ENCODE measurements at places on chromosomes 1 and 21.
A peak's percentile ranks its signal among the peaks of the same experiment; 100 is the strongest.

DNA sequence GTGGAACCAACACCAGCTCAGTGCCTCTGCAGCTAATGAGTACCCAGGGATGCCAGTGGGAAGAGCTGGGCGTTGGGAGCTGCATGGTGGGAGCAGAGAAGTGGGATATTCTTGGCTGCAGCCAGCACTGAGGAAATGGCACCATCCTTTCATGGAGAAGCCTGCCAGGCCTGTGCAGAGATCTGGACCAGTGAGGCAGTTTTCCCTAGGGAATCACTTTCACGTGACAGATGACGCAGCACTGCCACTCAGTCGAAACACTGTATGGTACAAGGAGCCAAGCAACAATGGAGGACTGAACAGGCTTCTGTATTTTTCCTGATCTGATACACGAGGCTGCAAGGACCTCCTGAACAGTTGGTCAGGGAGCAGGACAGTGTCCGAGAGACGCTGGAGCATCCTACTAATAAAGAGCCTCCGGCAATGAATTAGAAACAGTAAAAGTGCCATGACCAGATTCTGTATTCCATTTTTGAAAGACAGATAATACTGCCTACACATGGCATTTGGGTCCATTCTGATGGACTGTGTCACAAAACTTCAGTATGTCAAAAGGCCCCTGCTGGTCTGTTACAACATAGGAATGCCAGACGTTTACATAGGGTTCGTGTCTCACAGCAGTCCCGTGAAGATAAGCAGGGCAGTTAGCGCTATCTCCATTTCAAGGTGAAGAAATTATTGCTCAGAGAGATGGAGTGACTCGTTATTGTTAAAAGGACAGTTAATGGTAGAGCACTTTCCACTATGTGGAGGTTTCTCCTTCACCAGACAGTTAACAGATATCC is 44.0 kb upstream of the LMO4 start:
- no peak for DNase-seq

DNA sequence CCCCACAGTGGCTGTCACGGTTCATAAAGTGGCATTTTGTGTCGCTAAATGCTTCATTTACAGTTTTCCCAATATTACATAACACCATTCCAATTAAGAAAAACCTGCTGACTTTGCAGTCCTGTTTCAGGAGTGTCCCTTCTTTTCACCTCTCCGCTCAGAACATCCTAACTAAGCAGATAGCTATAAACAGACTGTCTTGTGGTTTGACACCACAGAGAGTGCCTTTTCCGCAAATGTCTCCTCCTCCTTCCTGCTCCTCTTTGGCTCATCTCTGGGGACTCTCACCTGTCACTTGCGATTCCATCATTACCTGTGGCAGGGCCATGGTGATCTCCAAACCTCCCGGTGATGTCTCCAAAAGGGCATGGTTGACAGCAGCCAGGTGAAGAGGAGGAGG is 119.0 kb downstream of the CNIH3 start:
- no peak for DNase-seq

GRCh38 chr1:9441451-9442133 is 97.7 kb upstream of the SLC25A33 start:
- DNase-seq = no peak

GRCh38 chr1:156118177-156118868 is 3.8 kb downstream of the LMNA start:
- no peak for DNase-seq

DNA sequence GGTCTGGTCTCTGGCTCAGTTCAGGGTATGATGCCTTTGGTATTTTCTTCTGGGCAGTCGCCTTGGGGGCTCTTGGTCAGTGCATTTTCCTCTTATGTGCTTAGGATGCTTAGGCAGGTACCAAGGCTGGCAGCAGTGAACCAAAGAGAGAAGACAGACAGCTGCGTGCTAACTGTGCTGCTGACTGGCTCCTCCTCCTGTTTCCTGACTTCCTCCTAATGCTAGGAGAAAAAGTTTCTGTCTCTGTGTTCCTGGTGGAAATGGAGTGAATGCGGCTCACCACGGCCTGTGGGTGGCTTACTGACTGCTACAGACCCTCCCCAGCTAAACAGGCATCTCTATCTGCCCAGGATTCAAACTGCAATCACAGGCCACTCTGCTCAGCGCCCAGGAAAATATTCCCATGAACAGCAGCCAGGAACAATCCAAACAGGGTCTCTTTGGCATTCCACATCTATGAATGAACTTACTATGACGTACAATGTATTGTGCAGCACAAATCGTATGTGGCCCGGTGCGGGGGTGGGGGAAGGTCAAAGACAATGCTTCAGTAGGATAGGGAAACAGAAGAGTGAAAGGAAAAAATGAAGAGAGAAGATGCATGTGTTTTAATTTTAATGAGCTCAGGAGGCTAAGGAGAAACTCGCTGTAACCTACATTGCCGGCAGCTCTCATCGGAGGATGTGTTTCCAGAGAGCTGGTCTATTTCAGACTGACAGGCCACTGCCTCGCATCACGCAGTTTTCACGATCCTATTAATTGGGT is 2.8 kb downstream of the ABCG1 start:
- DNase-seq = no peak

- no peak for DNase-seq
Measured at GRCh38 chr1:8397511-8397910, 79.6 kb downstream of the SLC45A1 start.

DNA sequence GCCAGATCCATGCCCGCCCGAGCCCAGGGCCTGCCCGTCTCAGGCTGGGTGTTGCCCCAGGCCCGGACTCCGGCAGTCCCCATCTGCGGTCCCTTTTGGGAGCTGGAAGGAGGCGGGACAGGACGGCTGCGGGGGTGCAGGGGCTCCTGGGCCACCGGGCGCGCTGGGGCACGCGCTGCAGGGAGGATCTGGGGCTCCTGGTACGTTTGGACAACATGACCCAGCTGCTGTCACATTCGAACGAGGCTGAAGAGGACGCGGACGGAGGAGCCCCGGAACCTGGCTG is 6.6 kb upstream of the CALML6 start:
- DNase-seq = peak; percentile 37

GRCh38 chr21:18960306-18960705 is 556.7 kb upstream of the TMPRSS15 start:
- no peak for DNase-seq

DNA sequence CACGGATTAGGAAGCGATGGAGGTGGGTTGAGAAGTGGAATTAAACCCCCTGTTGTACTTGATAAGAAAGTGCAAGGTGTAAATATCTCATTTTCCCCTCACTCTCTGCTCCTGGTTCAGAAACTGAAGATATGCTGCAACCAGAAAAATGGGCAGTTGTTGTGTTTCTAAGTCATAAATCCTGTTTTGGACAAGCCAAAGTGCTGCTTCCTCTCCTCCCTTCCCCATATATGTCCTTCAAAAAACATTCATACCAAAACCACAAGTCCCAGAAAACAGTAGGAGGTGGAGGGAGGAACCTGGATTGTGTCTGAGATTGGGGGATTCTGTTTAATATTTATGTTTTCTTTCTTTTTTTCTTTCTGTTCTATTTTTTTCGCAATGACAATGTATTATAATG is 13.6 kb upstream of the ZNF362 start:
- DNase-seq = no peak

DNA sequence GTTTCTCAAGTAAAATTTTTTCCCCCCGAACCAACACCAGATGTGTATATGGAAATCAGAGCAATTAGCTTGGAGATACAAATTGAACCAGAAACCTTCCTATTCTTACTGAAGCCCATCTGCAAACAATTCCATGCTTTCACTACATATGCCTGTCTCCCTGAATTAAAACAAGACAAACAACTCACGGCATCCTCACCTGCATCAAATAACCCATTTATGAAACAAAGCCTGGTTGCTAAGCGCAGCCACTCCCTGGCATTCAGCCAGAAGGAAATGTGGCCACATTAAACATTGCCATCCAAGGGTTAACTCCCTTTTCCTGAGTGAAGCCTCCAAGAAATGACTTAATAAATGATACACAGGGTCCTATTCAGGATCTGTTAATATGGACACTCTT is 55.3 kb downstream of the APP start:
- DNase-seq = no peak

GRCh38 chr1:45112661-45113060 is 93.7 kb downstream of the ZSWIM5 start:
- DNase-seq = no peak

- no peak for DNase-seq
Measured at GRCh38 chr1:218347723-218348627, 2.8 kb downstream of the TGFB2 start.

DNA sequence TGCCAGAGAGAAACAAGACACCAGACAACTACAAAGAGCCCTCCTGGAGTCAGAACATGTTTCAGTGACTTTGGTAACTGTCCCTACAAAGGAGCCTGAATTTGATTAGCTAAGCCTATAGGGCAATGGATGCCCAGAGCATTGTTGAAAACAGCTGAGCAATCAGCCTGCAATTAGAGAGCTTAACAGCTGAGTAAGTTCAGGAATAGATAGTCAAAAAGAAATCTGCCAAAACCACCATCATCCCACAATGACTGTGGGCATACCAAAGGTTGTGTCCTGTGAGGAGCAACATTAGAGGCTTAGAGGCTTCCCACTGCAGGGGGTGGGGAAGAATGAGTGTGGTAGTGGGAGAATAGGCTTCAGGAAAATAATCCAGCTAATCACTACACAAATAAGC is 32.1 kb downstream of the SH3BP5L start:
- DNase-seq = no peak

DNA sequence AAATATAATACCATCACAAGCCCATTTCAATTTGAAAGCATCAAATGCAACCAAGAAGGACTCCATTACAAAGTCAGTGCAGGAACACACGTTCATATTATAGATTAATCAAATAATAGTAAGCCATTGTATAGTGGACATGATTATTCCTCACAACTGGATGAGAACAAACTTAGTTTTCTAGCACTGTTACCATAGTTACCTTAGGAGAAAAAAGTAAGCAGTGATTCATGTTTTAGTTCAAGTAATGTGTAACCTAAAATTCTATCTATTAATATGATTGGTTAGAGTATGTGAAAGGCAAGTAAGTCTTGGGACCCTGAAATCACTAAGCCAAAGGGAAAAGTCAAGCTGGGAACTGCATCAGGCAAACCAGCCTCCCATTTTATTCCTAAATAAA is 15.2 kb downstream of the SSX2IP start:
- no peak for DNase-seq

DNA sequence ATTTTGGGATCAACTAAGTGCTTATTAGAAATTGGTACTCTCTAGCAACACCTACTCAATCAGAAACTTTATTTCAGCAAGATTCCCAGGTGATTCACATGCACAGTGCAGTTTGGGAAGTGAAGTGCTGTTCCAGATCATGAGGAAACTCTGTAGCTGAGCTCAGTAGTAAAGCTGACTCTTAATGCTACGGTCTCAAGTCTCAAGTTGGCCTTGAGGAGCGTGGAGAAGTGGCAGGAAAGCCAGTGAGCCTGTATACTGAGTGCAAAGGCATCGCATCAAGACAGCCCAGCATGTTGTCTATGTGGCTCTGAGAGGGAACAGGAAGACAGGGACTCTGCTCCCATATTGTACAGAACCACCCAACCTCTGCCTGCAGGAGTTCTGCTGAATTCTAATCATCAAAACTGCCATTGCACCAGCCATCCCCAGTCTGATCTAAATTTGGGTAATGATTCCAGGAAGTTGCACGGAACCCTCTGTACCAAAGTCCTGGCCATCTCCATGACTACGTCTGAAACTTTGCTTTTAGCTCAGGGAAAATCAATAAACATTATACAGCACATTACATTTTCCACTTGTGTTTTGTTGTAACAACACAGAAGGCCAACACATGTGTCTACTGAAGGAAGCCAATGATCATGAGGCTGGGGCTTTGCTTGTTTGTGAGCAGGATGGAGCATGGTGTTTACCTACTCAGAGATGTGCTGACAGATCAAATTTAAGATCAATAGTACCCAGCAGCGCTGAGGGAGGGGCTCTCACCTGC is 105.1 kb upstream of the TLR5 start:
- no peak for DNase-seq

DNA sequence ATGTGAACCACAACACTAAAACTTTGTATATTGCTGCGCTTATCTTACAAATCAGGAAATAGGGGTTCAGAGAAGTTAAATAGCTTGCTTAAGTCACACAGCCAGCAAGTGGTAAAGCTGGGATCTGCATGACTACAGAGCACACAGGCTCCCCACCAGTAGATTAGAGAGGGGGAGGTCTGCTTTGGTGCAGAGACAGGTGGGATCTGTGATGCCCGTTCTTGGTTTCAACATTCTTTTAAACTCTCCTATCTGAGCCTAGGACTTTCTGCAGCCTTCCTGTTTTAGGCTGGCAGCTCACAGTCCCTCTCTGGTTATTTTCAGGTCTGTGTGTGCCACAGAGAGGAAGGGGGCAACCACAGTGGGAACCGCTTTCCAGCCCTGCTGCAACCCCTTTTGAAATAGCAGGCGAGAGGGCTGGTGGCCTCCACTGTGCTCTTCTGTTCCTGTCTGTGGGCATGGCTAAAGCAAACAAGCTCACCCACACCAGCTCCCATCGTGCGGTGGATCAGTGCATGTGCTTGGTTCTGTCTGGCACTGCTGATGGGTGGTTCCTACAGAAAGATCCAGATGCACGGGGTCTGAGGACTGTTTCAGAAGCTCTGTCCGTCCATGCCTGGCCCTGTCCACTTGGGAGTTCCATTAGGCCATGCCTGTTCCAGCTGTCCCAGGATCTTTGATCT is 1.7 kb upstream of the IL6R start:
- DNase-seq = no peak

GRCh38 chr1:27572679-27573426 is 31.1 kb downstream of the AHDC1 start:
- DNase-seq = no peak

DNA sequence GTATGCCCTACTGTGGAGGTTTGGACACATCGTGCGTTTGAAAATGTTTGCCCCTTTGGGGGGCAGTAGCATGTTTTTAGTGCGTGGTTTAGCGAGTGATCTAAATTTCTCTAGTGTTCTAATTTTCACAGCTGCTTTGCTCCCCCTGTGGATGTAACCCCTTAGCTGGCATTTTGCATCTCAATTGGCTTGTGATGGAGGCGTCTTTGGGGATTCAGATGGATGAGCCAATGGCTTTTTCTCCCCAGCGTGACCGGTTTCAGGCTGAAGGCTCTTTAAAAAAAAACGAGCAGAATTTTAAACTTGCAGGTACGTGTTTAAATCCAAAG is 836 bp downstream of the CDC7 start:
- DNase-seq = no peak

DNA sequence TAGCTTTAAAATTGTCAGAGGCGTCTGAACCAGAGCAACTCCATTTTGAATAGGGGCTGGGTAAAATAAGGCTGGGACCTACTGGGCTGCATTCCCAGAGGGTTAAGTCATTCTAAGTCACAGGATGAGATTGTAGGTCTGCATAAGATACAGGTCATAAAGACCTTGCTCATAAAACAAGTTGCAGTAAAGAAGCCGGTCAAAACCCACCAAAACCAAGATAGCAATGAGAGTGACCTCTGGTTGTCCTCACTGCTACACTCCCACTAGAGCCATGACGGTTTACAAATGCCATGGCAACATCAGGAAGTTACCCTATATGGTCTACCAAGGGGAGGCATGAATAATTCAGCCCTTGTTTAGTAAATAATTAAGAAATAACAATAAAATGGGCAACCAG is 143.6 kb downstream of the GABPA start:
- DNase-seq = no peak

GRCh38 chr21:32257962-32258785 is 20.7 kb downstream of the MIS18A start:
- no peak for DNase-seq

GRCh38 chr1:5297886-5298239 is 643.5 kb downstream of the AJAP1 start:
- DNase-seq = no peak

Measured in activated CD8-positive, alpha-beta memory T cell treated with anti-CD3 and anti-CD28 coated beads for 48 hours (primary cell).